Uterus (tissue), 4 donors: ENCODE measurements at places on chromosomes 5 and 9. TPM values are rescaled to one million over a fixed set of nuclear protein-coding genes. Genes with fewer than 3 reads are reported as not detected.
A peak's percentile ranks its signal among the peaks of the same experiment; 100 is the strongest.

Gene LRRTM2
- 1.4 TPM for total RNA-seq

Gene UGT3A1
- total RNA-seq = not detected

Gene TAF11L9
- total RNA-seq = not detected

DNA sequence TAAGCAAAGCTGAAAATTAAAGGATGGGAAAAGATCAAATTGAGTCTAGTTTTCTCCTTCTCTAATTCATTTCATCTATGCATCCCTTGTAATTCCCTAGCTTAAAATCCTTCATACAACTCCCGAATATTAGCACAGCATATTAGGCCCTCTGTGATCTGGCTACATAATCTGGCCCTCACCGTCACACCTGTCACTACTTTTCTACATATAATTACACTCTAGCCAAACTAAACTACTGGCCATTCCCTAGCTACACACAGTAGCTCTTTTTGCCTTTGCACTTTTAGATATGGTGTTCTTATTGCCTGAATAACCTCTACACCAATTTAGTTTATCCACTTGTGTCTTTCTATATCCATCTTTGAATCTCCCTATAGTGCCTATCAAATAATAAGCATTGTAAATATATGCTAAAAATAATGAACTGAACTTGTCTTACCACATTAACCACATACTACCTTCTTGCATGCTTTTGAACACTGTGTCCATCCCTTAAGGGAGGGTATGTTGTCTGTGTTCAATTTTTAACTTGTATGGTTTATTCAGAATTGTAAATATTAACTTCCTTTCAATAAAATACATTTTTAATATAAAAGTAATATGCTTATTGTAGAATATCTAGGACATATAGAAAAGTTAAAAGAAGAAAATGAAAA, 15.9 kb downstream of the RANBP6 start:
- no peaks in the 10 kb centered on the region for H3K36me3 ChIP-seq
- H3K27ac ChIP-seq = no peak overlapping the region
- no peaks in the 10 kb centered on the region for H3K27me3 ChIP-seq
- H3K4me3 ChIP-seq = no peak overlapping the region
- H3K4me1 ChIP-seq = no peaks in the 10 kb centered on the region
- DNase-seq = no peak

Gene C5orf58
- total RNA-seq = not detected

- H3K36me3 ChIP-seq = no peaks in the 10 kb centered on the region
- H3K4me3 ChIP-seq = no peak overlapping the region
- H3K27ac ChIP-seq = no peak overlapping the region
- no peaks in the 10 kb centered on the region for H3K4me1 ChIP-seq
Measured at GRCh38 chr5:157106630-157107461, 2.0 kb downstream of the HAVCR2 start.

DNA sequence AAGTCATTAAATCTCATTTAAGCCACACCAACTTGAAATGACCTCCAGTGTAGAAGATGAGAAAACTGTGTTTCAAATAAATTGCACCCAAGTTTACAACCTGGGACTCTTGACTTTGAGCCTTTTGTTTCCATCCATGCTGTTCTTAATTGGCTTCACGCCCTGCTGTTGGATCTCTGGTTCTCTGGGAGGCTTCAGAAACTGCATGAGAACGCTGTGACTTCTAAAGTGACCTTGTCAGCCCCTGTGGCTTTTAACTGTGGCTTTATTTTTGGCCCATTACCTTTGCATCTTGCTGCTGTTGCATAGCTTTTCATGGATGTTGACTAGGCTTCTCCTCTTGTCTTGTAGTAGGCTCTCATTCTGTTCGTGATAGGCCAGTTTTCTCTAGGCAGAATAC, 29.3 kb downstream of the TNFAIP8 start:
- H3K4me1 ChIP-seq = no peaks in the 10 kb centered on the region
- H3K36me3 ChIP-seq = no peaks in the 10 kb centered on the region
- H3K27ac ChIP-seq = peak overlapping the region; percentile 31

Gene PHF24
- total RNA-seq = under 0.01 TPM

Gene PCDHB7
- 6.5 TPM for total RNA-seq

GRCh38 chr9:132023419-132024180, 56.1 kb downstream of the MED27 start:
- no peaks in the 10 kb centered on the region for H3K27me3 ChIP-seq
- no peaks in the 10 kb centered on the region for H3K36me3 ChIP-seq
- no peak overlapping the region for H3K27ac ChIP-seq
- no peak for DNase-seq
- no peak overlapping the region for H3K4me3 ChIP-seq

DNA sequence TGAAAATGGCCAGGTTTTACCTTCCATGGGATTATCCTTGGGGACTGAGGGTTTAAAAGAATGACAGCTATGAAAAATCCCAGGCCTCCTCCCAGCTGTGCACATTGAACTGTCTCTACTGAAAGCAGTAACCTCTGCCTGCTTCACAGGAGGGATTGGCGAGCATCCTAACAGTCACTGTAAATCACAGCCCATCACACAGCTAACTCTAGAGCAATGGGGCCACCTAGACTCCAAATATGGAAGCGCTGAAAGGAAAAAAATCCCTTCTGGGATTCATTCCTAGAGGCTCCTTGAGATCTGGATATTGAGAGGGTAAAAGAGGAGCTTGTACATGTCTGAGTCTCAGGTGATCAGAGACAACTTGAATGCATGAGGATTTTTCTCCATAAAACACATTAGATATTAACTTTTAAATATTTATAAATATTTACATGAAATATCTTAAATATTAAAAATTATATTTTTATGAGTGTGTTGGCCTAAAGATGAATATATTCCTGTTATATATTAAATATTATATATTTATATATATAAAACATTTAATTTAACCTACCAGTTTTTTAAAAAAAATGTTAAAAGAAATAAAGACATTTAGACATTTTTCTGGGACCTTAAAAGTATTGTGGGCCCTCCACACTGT, 133.8 kb upstream of the SLC24A2 start:
- no peaks in the 10 kb centered on the region for H3K4me1 ChIP-seq
- no peaks in the 10 kb centered on the region for H3K27me3 ChIP-seq
- no peak overlapping the region for H3K27ac ChIP-seq
- no peak overlapping the region for H3K4me3 ChIP-seq
- peak; percentile 70 for DNase-seq
- H3K36me3 ChIP-seq = no peaks in the 10 kb centered on the region

Gene PFN3
- not detected for total RNA-seq

Gene GALNT12
- total RNA-seq = 9.3 TPM

Gene ECM2
- total RNA-seq = 23.5 TPM

DNA sequence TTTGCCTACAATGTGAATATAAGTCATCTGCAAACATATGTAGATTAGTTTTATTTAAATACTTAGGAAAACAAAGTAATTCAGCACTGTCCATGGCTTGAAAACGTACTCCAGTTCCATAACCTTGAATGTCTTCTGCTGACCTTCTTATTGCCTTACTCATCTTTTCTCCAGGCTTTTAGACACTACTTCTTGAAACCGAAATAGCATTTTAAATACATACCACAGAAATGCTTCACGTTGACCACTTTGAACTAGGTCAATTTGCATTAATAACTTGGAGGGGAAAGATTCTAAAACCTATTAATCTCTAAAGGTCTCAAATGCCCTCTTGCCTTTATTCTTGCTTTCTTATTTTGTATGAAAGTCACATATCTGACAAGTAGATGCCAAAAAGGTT, 995.4 kb upstream of the ACO1 start:
- H3K4me1 ChIP-seq = no peaks in the 10 kb centered on the region
- H3K36me3 ChIP-seq = no peaks in the 10 kb centered on the region
- no peak for DNase-seq
- H3K4me3 ChIP-seq = no peak overlapping the region
- H3K27ac ChIP-seq = no peak overlapping the region

GRCh38 chr9:83188277-83188676, 125.3 kb upstream of the RASEF start:
- no peaks in the 10 kb centered on the region for H3K36me3 ChIP-seq
- no peak for DNase-seq
- H3K27me3 ChIP-seq = no peaks in the 10 kb centered on the region
- no peak overlapping the region for H3K27ac ChIP-seq
- H3K4me3 ChIP-seq = no peak overlapping the region

DNA sequence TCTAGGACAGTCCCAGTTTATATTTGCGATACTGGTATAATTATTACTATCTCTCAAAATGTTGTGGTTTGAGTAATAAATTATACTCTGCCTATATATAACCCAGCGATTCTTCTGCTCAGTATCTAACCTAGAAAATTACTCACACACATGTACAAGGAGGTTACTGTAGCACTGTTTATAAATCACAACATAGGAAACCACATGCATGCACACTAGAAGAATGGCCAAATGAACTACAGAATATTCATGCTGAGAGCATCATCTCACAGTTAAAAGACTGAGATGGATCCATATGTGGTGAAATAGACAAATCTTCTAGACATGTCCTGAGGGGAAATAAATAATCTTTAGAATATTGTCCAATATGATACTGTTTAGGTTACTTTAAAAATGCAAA, 62.1 kb downstream of the INSYN2B start:
- no peak overlapping the region for H3K4me3 ChIP-seq
- H3K36me3 ChIP-seq = no peaks in the 10 kb centered on the region
- no peaks in the 10 kb centered on the region for H3K4me1 ChIP-seq
- no peaks in the 10 kb centered on the region for H3K27me3 ChIP-seq
- no peak overlapping the region for H3K27ac ChIP-seq

Gene DMRTA1
- 0.29 TPM for total RNA-seq

Gene TERT
- total RNA-seq = not detected

DNA sequence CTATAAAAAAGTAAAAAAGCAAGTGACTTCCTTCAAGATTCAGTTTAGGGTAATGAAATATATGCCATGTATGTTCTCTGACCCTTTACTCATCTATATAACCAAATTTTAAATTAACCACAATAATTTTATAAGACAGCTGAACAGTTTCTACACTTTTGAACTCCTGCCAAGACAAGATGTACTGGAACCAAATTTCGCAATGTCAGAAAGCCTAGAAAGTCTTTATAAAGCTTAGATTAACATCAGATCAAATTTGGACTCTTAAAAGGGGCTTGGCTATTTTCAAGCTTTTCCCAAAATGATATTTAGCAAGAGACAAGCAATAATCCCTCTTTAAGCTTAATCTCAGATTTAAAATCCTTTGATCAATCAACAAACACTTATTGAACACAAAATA, 362.6 kb downstream of the PTPRD start:
- no peaks in the 10 kb centered on the region for H3K4me1 ChIP-seq
- no peak for DNase-seq
- no peak overlapping the region for H3K4me3 ChIP-seq
- no peak overlapping the region for H3K27ac ChIP-seq
- H3K36me3 ChIP-seq = no peaks in the 10 kb centered on the region

- no peak overlapping the region for H3K4me3 ChIP-seq
- no peaks in the 10 kb centered on the region for H3K4me1 ChIP-seq
- no peak overlapping the region for H3K27ac ChIP-seq
- no peak for DNase-seq
- no peaks in the 10 kb centered on the region for H3K36me3 ChIP-seq
Measured at GRCh38 chr9:90515510-90515909, 127.1 kb downstream of the DIRAS2 start.

Gene STPG3
- not detected for total RNA-seq

GRCh38 chr5:77086368-77086688, 757 bp downstream of the ZBED3 start:
- no peaks in the 10 kb centered on the region for H3K36me3 ChIP-seq
- DNase-seq = no peak
- no peaks in the 10 kb centered on the region for H3K27me3 ChIP-seq

Gene CCL28
- total RNA-seq = 4.1 TPM

Gene FOXD4
- total RNA-seq = not detected

Gene KCNIP1
- total RNA-seq = 7.0 TPM

Gene MARCOL
- total RNA-seq = not detected

DNA sequence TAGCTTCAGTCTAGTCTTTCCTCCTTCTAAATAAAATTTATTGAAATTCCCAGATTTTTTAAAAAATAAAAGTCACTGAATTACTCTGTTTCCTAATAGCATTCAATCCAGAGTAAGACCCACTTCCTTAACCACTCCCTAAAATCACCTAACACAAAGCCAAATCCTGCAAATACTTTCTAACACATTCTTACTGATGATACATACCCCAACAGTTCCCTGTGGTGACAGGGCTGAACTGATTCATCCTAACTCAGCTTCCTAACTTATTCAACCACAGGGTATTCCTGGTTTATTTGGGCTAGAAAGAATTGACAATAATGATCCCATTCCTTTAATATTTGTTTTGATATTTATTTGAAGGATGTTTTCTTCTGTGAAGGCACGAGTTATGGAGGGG, 40.7 kb upstream of the ZNF300 start:
- no peaks in the 10 kb centered on the region for H3K27me3 ChIP-seq
- no peak for DNase-seq
- peak overlapping the region; percentile 74 for H3K4me3 ChIP-seq
- H3K27ac ChIP-seq = peak overlapping the region; percentile 83
- no peaks in the 10 kb centered on the region for H3K4me1 ChIP-seq
- no peaks in the 10 kb centered on the region for H3K36me3 ChIP-seq

Gene SPINK14
- not detected for total RNA-seq

DNA sequence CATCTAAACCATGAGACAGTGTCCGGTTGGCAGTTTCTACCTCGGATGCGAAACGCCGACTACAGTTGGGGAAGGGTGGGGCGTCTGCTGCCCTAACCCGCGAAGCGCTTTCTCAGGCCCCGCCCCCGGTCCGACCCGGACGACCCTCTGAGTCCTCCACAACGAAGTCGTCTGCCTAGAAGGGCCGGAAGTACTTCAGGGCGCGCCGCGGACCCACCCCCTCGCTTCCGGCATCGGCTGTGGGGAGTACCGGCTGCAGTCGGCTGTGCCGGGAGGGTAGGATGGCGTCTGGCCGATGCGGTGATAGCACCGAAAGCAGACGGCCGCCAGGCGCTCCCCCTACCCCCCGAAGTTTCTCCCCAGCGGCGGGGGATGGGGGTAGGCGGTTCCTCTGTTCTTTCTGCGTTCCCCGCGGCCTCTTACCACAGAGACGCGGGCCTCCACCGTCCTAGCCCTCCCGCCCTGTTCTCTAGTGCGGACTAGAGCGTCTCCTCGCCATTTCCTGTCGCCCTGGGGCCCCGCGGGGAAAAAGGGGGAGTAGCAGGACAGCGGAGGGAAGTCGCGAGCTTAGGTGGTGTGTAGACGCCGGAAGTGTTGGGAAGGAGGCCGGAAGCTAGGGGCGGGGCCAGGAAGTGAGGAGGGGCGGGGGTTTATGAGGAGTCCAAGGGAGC, at the start of gene TRIM41:
TRIM41 (plus strand) TSS at position 224 of the 671 bp plus-strand sequence. CDS start 719 bp downstream, outside the sequence.
- no peaks in the 10 kb centered on the region for H3K27me3 ChIP-seq
- DNase-seq = peak; percentile 99
- H3K4me1 ChIP-seq = no peaks in the 10 kb centered on the region
- peak within 1 kb of the TSS; percentile 98 for H3K27ac ChIP-seq
- no peaks in the 10 kb centered on the region for H3K36me3 ChIP-seq

GRCh38 chr5:52993367-52993766, 4.2 kb downstream of the ITGA2 start:
- no peaks in the 10 kb centered on the region for H3K36me3 ChIP-seq
- H3K27me3 ChIP-seq = no peaks in the 10 kb centered on the region
- no peak for DNase-seq
- H3K4me3 ChIP-seq = no peak overlapping the region

Gene TTC16
- total RNA-seq = 12.6 TPM

GRCh38 chr9:136309101-136309801, 5.4 kb upstream of the CCDC187 start:
- no peak overlapping the region for H3K4me3 ChIP-seq
- no peaks in the 10 kb centered on the region for H3K36me3 ChIP-seq
- DNase-seq = no peak
- H3K27ac ChIP-seq = no peak overlapping the region

Gene MPDZ
- total RNA-seq = 74.0 TPM

GRCh38 chr5:159825551-159826051, 90.7 kb upstream of the ADRA1B start:
- H3K27ac ChIP-seq = no peak overlapping the region
- peaks cover 9% of the 10 kb centered on the region for H3K4me1 ChIP-seq
- no peaks in the 10 kb centered on the region for H3K36me3 ChIP-seq
- DNase-seq = no peak
